Activated CD4-positive, alpha-beta T cell treated with anti-CD3 and anti-CD28 coated beads for 36 hours (primary cell): ENCODE measurements at places on chromosomes 3 and 15. TPM values are rescaled to one million over a fixed set of nuclear protein-coding genes. Genes with fewer than 3 reads are reported as not detected.

DNA sequence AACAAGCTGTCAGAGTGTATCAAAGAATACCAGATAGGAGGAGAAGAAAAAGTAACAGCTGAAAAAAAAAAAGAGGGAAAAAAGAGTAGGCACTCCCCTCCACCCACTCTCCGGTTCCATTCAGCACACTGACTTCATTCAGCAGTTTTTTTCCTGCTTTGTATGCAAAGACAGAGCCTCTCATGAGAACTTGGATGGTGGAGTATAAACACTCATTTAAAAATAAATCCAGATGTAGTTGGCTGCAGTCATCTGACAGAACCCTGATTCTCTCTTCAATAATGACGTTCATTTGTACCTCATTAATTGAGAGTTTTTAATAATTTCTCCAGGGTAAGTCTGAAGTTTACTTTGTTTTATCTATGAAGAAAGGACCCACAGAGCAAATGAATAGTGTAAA is 81.0 kb downstream of the TMEM108 start:
- DNase-seq: no peak

GRCh38 chr3:144840866-144841265 is 869.2 kb downstream of the DIPK2A start:
- DNase-seq: no peak

The CFAP44 gene
- 4.6 TPM for total RNA-seq

GRCh38 chr3:109728861-109729494 is 391.6 kb upstream of the DPPA4 start:
- DNase-seq: no peak

The P2RY14 gene
- 0.16 TPM for total RNA-seq

DNA sequence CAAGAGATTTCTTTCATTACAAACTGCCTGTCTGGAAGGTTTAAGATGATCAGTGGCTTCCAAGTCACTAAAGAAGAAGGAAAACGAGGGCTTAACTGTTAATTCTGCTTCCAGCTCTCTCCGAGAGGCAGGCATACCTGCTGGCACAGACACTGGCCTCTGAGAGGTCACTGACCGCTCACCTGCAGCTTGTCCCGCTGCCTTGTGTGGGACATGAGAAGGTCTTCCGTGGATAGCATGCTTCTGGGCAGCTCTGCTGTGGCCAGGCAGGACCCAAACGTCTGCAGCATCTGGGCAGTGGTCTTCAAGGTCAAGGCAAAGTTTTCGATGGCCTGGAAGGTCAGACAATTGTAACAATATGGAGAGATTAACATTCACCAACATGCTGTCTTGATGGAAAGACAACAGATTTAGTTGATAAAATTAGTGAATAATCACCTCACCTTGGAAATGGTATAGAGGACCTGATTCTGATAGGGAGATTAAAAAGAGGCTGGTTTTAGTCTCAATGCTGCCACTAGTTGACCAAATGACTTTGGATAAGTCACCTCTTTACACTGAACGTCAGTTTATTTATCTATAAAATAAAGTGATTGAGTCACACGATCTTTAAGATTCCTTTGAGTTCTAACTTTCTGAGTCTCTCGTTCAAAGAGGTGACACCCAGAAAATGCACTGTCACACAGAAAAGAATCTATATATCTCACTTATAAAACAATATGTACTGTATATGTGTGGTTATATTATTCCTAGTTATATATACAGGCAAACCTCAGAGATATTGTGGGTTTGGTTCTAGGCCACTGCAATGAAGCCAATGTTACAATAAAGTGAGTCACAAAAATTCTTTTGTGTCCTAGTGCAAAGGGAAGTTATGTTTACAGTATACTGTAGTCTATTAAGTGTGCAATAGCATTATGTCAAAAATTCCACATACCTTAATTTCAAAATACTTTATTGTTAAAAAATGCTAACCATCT is 65.1 kb downstream of the B3GNT5 start:
- DNase-seq: no peak

DNA sequence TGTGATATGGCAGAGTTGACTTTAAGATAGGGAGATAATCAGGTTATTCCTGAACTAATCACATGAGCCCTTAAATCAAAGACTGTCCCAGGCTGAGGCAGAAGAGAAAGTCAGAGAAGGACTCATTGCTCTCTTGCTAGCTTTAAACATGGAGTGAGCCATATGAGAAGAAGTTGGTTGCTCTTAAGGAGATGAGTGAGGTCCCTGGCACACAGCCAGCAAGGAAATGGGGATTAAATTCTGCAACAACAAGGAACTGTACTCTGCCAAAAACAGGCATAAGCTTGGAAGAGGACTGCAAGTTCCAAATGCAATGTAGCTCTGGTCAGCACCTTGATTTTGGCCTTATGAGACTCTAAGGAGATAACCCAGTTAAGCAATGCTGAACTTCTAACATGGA is 457.0 kb downstream of the PLOD2 start:
- DNase-seq: no peak

GRCh38 chr15:73952913-73953750 is 26.9 kb downstream of the LOXL1 start:
- no peak for DNase-seq
